ENCODE measurements at places on chromosomes 13 and 19. TPM values are rescaled to one million over a fixed set of nuclear protein-coding genes. Genes with fewer than 3 reads are reported as not detected.

The PTH2 gene
- not detected for total RNA-seq

The ZNF175 gene
- total RNA-seq, result 15.7 TPM

The SYT5 gene
- 16.4 TPM for total RNA-seq

The OVOL3 gene
- not detected for total RNA-seq
